ENCODE measurements at places on chromosomes 12 and 14.

DNA sequence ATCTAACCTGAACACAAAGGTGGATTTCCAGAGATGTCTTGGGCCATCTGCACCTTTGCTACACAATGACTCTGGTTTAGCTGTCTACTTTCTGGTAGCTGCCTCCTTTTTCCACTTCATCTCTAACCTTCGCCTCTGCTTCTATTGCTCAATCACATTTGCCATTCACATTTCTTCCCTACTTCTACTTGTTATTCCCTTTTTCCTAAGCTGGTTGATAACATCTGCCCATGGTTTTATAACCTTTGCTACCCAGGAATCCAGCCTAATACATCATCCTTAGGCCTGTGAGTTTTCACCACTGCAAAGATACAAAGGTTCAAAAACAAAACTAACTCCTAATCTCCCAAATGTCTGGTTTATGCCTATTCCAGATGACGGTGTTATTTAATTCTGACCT is 13.2 kb downstream of the SPPL3 start:
- DNase-seq: no peak

DNA sequence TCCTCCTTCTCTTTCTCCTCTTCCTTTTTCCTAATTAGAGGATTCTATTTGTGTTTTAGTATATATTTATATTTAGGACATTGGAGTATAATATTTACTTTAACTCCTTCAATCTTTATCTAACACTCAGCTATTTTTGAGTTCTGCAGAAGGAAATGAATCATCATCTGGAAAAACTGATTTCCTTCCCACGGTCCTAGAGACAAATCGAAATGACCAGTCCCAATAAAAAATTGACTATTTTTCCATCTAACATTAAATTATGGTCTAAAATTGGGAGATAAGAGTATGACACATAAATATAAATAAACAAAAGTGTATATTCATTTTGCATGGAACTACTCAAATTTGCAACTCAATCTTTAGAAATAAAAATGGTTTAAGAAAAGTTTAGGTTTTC is 167.4 kb downstream of the TMTC3 start:
- no peak for DNase-seq

GRCh38 chr14:58299401-58300330 is 1.3 kb downstream of the ARID4A start:
- DNase-seq: no peak

DNA sequence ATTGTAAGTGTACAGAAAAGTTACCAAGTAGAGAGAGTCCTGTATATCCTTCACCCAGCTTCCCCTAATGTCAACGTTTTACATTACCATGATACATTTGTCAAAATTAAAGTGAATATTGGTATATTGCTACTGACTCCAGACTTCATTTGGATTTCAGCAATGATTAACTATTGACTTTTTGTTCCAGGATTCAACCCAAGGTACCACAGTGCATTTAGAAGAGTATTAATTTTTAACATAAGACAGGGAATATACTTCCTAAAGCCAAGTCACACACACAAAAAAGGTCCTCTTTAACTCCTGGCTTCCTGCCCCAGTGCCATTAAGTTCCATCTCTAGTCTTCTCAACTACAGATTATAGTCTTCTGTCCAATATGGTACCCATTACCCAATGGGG is 75.5 kb upstream of the RBM19 start:
- no peak for DNase-seq

DNA sequence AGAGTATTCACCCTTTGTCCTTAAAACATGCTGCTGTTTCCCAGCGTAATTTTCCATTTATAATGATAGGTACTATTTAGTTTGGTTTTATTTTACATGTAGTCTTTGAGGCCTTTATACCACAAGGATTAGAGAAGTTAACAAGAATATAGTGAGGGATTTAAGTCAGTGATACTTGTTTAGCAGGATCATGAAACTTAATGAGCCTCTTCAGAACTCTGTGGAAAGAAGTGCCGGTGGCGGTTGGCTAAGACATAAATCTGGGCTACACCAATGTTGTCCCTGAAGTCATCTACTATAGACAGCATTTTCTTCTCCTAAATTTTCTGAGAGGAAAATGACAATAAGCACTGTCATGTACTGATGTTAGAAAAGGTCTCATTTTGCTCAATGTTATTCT is 1226.0 kb upstream of the SEL1L start:
- DNase-seq: no peak

GRCh38 chr12:84969226-84969625 is 56.6 kb upstream of the SLC6A15 start:
- no peak for DNase-seq

Measured in NCI-H1092 treated with DMSO at 0.1 percent for 48 hours (cell line).